ENCODE measurements at places on chromosomes 5 and 9.

- peak; percentile 57 for DNase-seq
Observed at GRCh38 chr9:6054280-6055099, 39.1 kb upstream of the RANBP6 start.

GRCh38 chr9:124281931-124282371 is 24.2 kb downstream of the NEK6 start:
- no peak for DNase-seq

DNA sequence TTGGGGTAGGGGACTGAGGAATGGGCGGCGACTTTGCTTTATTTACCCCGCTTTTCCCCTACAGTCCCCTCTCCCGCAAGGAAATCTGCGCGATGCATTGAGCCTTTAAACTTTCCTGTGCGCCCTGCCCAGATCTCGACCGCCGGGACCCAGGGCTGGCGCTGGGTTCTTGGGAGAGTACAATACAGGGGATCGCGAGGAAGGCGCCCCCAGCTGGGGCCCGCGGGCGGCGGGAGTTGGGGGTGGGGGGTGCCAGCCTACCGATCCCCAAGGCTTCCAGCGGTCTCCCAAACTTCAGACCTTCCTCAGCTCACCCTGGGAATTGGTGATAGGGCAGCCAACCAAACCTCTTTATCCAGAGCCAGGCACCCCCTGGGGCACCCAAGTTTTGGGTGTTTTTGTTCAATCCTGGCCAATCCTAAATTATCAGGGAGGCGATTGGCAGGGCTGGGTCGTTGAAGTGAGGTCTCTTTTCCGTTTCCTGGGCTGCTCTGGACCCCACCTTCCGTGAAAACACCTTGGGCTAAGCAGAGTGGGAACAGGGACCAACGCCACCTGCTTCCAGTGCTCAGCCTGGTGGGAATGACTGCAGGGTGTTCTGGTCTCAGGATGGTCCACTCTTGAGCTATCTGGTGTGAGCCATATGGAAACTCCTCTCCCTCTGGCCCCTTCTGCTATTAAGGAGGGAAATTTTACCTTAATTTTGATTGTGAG is 51.4 kb upstream of the DAB2IP start:
- no peak for DNase-seq

DNA sequence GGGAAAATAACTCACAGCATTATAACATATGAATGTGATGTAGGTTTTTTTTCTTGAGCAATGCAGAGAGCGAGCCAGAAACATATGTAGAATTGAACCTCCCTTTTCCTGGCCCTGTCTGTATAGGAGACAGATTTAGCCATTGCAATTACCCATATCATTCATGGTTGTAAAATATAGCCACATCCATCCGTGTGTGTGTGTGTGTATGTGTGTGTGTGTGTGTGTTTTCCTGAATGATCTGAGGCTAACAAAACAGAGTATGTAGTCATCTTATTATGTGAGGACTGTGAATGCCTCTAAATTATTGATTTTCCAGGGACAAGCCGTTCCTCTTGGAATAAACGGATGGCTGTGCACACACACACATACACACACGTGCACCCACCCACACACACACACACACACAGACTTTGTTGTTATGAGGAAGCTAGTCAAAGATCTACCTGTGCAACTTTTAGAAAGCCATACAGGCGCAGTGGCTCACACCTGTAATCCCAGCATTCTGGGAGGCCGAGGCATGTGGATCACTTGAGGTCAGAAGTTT is 11.7 kb upstream of the DENND1A start:
- no peak for DNase-seq

GRCh38 chr9:122251351-122251750 is 13.3 kb downstream of the RBM18 start:
- no peak for DNase-seq

DNA sequence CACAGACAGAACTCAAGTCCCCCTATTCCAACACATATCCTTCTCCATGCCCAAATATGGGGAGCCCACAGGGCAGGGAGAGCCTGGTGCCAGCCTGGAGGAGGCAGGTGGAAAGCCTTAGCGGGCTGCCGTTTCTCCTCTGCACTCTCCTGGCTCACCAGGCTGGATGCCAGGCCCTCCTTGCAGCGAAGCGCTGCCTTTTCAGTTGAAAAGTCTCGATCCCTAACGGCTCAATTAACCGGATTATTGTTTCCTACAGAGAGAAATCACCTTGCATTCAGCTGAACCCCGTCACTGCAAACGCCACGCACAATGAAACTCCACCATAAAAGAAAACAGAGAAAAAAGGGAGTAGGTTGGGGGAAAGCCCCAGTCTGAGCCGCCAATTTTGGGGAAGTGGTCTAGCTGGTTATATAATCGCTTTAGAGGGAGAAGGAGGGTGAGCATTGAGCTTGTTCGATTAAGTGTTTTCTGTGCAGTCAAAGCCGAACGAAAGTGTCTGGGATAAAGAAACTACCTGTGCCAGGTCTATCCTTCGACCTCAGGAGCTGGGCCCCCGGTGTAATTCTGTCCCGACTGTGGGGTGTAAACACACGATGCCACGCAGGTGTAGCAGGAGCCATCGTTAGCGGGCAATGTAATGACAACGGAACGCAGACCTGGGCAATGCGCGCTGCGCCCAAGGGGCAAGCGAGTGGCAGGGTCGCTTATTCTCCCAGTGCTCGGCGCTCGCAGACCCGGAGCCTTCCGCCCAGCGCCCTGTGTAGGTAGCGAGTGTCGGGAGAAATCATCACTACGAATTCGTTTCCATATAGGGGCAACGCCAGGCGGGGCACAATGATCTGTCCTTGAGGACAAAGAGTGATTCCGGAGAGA is 3.8 kb downstream of the BARHL1 start:
- no peak for DNase-seq

GRCh38 chr5:13516195-13516594 is 428.3 kb downstream of the DNAH5 start:
- DNase-seq: no peak

DNA sequence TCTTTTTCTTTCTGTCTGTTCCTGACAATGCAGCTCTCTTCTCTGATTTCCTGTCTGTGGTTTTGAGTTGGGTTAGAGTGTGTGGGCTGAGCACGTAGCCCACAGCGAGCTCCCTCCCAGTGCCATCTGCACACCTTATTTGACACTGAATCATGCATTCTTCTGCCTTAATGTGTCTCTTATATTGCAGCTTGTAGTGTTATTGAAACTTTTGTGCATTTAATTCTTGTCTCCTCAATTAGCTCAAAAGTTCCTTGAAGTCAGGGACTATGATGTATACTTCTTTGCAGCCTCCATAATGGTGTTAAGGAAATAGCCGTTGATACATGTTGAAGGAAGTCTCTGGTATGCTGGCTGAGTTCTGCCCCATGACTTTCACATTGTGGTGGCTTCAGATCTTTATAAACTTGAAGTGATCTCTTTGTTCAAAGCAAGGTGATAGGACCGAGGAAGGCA is 576.2 kb upstream of the CLINT1 start:
- DNase-seq: no peak

- no peak for DNase-seq
Observed at GRCh38 chr9:86599561-86599960, 245.4 kb upstream of the TUT7 start.

- peak; percentile 29 for DNase-seq
Observed at GRCh38 chr5:165673499-165673898, 2168.1 kb downstream of the MAT2B start.

DNA sequence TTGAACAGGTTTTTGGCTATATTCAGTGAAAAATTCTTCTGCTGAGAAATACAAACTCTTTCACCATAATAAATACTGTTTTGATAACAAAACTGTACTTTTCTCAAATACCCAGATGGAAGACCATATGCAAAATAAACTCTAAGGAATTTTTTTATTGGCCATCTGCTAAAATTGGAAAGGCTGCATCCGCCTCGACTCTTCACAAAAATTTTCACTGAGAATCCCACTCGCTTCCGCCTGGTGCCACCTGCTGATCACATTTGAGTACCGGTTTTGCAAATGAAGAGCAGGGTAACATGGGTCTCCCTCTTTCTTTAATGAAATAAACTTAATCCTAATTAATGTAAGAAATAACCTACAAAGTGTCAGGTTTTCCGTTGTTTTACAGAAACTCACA is 76.4 kb downstream of the TTLL11 start:
- peak; percentile 66 for DNase-seq

GRCh38 chr9:29069376-29069775 is 1496.1 kb upstream of the C9orf72 start:
- no peak for DNase-seq

GRCh38 chr9:68825762-68826472 is 120.9 kb downstream of the PIP5K1B start:
- DNase-seq: no peak

- DNase-seq: no peak
Observed at GRCh38 chr5:36310138-36310537, 8.4 kb upstream of the RANBP3L start.

- DNase-seq: no peak
Observed at GRCh38 chr9:14741369-14741768, 18.8 kb upstream of the CER1 start.

DNA sequence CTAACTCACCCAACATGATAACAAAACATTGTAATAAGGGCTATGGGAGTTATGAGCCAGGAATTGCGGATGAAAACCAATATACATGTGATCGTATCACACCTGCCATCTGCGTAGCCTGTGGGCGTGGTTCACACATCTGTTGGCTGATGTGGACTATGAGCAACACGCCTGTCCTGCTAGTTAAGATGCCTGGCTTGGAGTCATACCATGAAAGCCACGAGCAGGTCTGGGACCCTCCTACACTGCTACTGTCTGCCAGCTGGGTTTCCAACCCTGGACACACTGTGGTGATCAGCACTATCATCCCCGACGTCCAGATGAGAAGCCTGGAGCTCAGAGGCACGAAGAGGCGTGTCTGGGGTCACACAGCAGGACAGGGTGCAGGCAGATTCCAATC is 40.2 kb downstream of the STK10 start:
- DNase-seq: no peak

DNA sequence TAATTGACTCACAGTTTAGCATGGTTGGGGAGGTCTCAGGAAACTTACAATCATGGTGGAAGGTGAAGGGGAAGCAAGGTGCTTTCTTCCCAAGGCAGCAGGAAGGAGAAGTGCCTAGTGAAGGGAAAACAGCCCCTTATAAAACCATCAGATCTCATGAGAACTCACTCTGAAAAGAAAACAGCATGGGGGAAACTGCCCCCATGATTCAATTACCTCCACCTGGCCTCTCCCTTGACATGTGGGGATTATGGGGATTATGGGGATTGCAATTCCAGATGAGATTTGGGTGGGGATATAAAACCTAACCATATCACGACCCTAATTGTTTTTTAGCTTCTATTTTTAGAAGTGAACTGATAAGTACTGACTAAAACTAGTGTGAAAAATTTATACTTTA is 1377.5 kb upstream of the DMAC1 start:
- no peak for DNase-seq

DNA sequence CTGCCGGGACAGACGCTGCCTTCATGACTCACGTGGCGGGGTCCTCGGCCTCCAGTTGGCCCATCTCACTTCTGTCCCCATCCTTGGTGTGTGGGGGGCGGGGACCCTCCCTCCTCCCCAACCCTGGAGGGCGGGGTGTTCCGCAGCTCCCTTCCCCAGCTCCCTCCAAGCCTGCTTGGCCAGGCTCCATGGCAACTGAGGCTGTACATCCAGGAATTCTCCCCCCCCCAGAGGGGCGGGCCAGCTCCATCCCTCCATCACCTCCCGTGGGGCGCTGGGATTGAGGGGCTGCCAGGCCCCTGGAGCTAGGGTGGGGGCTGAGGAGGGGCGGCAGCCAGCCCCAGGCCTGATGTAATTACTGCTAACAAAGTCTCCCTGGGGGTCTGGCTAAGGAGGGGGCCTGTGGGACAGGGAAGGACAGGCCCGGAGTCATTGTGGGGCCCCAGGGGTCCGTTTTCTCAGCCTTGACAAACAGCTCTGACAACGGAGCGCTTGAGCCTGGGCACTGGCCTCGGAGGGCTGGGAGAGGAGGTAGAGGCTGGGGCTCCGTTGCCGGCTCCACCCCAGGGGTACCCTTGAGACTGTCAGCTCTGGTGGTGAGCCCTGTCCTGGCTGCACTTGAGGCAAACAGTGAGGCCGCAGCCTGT is 8.0 kb downstream of the DIPK1B start:
- DNase-seq: peak; percentile 88

DNA sequence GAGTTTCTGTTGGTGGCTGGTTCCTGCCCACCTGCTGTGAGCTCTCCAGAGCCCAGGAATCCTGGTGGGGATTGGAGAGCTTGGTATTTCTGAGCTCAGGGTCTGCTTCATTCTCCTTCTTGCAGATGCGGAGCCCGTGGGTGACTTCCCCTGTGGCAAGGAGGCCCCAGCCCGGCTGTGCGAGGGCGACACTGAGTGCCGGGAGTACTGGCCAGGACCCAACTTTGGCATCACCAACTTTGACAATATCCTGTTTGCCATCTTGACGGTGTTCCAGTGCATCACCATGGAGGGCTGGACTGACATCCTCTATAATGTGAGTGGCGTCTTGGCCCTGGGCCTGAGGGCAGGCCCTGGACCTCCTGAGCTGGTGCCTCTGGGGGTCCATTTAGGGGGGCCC is 39.5 kb downstream of the CACNA1B start:
- no peak for DNase-seq

GRCh38 chr9:134314039-134314949 is 12.0 kb upstream of the RXRA start:
- DNase-seq: peak; percentile 16

- DNase-seq: no peak
Observed at GRCh38 chr5:106417163-106417562, 1253.6 kb downstream of the EFNA5 start.

DNA sequence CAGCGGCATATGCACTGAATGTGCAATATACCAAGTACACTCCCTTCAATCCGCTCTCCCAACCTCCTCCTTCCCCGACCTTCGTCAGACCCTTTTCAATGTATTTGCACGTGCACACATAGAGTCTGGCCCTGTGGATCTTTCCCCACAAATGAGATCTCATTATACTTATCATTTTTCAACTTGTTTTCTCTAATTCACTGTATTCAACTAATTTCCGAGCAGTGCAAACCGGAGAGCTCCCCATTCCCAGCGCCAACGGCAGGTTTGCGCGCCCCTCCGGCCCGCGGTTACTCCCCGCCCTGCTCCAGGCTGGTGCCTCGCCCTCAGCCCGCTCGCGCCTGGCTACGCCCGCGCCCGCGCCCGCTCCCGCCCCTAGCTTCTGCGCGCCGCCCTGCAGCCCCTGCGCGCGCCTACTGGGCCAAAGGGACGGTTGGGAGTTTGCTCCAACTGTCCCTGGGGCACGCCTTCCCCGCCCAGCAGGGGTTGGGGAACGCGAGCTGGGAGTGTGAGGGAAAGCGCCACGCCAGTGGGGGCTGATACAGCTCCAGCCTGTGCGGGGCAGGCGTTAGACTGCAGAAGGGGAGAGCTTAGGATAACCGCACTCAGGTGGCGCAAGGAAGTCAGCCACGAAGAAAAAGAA is 3.3 kb upstream of the CDC20B start:
- DNase-seq: peak; percentile 39

GRCh38 chr5:150556859-150557508 is 49.1 kb downstream of the NDST1 start:
- no peak for DNase-seq

DNA sequence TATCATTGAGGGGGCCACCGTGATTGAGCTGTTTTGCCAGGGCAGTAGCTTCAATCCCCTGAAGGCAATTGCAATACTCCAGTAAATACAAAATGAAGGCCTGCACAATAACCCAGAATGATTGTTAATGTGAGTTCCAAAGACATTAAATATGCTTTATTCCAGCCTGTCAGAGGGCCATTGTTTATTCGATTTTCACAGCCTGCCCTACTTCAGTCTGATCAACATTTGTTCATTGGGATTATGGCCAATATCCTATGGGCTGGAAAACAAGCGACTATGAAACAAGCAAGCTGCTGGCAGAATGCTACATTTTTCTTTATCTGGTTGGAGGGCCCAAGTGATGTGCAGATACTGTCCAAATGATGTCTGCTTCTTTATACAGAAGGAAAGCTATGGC is 543.1 kb downstream of the TLE1 start:
- DNase-seq: no peak
